ENCODE measurements at places on chromosomes 6 and 20.

DNA sequence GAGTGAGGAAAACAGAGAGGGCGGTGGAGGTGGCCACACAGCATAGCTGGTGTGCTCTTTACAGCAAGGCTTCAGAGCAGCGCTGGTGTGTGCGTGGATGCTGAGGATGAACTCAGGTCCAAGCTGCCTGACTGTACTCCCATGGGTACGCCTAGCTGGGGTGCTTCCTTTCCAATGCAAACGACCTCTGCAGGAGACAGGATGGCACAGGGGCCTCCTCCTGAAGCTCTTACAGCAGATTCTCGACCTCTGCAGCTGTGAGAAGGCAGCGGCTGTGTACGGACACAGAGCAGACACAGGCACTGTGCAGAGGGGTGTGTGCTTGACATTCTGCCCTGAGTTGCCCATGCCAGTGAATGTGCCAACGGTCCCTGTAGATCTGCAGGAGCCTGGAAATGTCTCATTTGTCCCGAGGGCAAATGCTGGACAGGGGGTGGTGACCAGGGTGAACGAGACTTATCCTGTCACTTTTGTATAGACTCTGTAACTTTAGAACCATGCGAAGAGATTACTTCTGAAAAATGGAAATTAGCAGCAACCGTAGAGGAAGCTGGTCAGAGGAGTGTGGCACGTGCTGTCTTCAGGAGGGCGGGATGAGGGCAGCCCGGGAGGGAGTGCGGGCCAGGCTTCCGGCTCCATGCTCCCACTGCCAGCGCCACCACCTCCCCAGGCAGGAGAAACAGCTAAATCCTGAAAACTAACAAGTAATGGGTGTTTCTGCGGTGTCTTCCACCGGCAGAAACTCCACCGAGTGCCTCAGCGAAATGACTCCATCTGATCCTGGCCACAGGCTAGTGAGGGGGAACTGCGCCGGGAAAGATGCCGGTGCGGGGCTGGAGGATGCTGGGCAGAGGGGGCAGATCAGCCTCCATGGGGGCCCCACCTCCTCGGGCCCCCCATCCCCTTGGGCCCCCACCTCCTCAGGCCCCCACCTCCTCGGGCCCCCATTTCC is 120.9 kb upstream of the RPS6KA2 start:
- no peak for DNase-seq

- DNase-seq, result no peak
Observed at GRCh38 chr6:24330137-24330732, 27.6 kb downstream of the DCDC2 start.

DNA sequence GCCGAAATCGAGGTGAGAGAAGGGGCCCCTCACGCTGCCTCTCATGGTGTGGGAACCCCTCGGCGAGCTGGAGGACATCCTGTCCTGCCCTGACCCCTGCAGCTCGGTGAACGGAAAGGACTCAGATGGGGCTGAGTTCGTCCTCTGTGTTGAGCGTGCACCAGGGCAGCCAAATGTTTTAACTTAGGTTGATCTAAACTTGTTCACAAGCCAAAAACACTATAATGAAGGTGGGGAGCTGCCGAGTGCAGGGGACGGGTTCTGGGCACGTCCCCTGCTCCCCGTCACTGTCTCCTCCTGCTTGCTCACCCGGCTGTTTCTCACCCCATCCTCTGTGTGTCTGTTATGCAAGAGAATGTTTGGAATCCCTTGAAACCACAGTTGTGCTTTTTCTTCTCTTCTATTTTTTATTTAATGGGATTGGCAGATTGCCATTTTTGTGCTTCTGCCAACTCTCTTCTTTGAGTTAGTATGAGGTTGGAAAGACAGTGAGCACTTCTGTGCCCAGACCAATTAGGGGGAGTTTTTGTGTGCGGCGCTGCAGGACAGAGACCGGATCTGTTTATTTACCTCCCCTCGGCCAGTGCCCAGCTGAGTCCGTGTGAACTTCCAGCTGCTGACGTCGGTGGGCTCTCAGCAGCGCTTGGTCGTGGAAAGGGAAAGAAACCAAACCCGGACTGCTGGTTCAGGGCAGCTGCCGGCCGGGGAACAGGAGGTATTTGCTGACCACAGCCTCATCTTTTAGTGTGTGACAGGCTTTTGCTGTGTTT is 158.1 kb downstream of the DTNBP1 start:
- no peak for DNase-seq

DNA sequence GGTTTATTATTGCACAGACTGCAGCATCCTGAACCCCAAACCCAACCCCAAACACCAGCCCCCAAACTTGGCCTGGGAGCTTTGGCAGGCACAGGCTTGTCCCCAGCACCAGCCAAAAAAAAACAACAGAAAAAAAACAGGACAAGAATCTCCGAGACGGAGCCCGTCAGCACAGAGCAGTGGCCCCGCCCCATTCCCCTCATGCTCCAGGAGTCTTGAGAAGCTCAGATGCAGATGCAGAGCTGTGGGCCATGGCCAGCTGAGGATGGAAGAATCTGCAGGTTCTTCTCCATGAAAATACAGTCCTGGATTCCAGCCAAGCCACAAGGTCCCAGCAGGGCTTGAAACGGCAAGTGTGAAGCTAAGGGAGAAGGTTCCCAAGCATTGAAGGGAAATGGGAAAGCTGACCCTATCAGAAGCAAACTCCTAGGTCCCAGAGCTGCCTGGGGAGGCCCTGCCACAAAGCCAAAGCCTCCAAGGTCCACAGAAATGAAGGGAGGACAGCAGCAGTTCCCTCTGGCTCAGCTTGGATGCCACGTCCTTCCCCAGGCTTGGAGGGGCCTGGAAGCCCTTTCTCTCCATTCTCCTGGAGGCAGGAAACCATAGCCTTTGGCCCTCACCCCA is 75.2 kb downstream of the JPH2 start:
- no peak for DNase-seq

DNA sequence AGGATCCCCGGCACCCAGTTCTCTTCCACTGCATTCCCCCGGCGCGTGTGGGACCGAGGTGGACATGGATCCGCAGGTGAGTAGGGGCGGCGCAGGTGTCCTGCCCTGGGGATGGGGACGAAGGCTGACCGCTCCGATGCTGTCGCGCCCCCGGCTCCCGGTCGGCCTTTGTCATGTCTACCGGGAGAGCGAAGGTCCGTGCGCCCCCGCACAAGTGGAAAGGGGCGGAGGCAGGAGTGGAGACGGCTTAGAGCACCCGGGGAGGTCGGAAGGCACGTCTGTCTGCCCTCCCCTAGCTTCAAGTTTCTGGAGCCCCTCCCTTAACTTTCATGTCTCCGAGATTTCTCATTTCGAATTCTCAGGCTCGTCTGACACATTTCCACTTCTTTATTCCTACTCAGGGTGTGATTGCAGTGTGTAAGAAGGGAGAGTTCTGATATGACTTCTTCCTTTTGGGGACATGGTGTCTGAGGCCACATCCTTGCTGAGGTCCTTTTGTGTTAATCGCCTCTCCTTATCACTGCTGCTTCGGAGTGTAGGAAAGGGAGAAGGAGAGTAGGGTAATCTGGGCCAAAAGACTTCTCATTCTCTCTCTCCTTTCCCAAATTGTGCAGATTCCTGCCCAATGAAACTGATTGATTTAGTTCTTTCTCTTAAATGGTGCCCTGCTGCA is 435 bp downstream of the KIFC1 start:
- no peak for DNase-seq

DNA sequence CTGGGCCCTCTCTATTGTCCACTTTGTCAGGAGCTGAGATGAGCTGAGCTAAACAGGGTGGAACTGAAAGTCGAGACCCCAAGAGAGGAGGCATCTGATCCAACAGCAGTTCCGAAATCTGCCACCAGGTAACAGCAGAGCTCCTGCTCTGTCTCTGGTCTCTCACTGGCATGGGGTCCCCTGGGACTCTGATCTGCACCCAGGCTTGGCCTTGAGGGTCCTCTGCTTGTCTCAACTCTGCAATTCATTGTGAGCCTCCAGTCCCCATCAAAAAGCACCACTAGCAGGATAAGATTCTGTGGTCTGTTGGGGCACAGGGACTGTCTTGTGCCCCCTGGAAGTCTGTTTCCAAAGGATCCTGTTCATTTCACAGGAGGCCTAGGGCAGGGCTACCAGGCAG is 62.5 kb upstream of the TOP1 start:
- no peak for DNase-seq

GRCh38 chr6:63418741-63419140 is 99.0 kb upstream of the LGSN start:
- no peak for DNase-seq

DNA sequence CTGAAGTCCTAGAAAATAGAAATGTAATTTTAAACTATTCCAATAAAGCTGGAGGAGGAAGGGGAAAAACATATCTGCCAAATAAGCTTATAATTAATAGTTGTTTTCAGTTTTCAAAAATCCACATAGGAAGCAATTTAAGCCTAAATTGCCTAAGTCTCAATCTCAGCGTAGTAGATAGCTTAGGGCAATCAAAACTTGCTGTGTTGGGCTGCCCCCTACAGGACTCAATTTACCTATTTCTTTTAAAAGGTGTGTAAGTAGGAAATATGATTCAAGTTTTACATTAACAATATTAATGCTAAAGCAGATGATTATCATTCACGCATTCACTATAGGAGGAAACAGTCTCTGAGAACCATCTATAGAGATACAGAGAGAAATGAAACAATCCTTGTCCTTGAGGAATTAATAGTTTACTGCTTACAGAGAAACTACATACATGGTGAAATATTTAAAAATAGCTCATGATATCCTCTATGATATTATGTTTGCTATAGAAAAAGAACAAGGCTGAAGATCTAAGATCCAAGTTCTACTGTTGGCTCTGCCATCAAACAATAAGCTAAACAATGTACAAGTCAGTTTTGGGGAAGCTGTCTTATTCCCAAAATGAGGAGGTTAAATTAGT is 102.1 kb downstream of the ATG5 start:
- DNase-seq, result no peak

DNA sequence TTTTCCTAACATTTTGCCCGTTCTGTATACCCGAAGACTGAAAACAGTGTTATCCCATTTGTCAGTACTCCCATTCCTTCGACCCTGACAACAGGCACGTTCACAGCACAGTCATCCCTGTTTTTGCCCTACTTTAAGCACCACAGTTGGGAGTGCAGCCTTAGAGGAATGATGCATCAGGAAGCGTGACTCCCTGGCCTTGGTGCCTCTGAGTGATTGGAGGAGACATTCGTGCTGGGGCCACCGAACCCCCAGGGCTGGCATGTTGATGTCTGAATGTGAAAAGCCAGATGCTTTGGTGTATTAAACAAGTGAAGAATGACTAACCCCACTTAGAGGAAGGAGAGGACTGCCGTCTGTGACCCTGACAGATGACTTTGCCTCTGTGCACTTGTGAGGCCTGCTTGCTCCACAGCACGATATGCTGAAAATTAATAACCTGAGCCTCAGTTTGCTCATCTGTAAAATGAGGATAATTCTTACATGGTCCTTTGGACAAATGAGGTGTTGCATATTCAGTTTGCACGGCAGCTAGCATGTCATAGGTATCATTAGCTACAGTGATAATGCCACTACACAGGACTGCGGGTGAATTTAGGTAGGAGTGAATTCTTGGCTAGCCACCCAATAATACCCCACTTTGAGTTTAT is 36.0 kb downstream of the STK35 start:
- no peak for DNase-seq

DNA sequence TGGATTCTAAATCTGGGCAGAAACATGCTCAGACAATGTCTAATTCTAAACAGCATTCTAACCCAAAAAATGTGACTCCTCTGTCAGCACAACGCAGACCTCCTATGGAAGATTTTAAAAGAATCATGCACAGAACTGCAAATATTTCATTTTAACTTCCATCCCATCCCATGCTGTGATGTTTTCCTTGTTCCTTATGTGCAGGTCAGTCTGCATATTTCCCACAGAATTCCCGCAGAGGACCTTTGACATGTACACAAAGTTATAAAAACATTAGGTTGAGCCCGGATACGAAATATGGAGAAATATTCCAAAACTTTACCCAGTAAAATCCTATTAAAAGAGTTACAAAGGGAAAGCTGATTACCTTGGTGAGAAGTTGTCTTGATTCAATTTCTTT is 467.1 kb upstream of the EPHA7 start:
- no peak for DNase-seq

DNA sequence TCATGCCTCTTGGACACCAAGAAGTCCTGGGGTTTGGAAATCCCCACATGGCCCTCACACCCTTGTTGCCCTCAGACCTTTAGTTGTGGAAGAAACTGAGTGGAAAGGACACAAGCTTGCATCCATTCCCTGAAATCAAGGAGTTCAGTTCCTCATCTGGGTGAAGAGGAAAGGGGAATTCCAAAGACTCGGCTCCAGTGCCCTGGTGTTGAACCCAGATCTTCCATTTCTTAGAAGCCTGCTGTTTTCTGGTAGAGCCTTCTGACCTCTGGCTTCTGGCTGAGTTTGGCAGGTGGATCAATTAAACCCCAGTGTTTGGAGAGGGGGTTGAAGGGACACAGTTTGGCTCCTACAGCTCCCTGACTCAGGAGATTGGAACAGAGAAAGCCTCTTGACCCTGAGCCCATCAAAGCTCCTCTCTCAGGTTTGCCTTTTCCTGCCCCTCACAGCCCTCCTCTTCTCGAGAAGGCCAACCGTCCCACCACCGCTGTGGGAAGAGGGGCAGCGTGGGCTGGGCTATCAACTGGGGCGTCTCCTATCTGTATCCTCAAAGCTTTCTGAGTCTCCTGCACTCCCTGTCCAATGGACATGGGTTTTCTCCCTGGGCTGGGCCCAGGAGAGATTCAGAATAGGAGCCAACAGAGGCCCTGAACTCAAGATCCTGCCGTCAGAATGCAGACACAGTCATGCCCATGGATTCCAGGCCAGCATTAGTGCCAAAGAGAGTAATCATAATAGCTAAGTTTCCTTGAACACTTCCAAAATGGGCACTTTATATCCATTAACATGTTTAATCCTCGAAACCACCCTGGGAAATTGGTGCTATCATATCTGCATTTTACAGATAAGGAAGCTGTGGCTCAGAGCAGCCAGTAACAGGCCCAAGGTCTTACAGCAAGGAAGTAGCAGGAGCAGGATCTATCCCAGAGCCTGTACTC is 146.2 kb downstream of the VEGFA start:
- no peak for DNase-seq
